ENCODE measurements at places on chromosomes 11 and 22. TPM values are rescaled to one million over a fixed set of nuclear protein-coding genes. Genes with fewer than 3 reads are reported as not detected.

Gene DRD2
- not detected for total RNA-seq

Gene BIRC3
- total RNA-seq, result 108 TPM

DNA sequence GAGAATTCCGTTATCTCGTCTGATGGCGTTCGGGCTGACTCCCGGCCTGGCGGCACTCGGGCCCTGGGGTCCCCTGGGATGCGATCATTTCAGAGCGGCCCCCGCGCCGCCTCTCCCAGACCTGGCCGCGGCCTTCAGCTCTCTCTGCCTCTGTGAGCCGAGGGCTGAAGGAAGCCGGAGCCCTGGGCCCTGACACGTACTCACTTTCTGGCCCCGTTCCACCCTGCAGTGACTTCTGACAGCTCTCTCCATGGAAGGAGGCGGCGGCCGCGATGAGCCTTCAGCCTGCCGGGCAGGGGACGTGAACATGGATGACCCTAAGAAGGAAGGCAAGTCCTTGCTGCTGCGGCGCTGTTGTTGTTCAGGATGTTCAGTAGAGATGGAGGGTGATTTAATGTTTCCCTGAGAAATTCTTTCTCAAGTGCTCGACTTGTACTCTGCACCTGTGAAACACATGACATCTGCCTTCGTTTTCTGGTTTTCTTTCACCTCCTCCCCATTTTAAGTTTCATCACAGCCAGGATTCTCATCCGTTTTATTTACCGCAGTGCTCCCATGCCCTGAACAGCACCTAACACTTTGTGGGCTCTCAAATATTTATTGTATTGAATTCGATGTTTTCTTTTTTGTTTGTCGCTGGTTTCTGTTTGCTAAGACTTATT, 612 bp downstream of the GTSE1 start:
- H3K27me3 ChIP-seq, result peaks cover 4% of the 10 kb centered on the region
- H3K27ac ChIP-seq, result peak overlapping the region; percentile 9
- H3K4me3 ChIP-seq, result peak overlapping the region; percentile 91

Gene OR2AT4
- not detected for total RNA-seq

DNA sequence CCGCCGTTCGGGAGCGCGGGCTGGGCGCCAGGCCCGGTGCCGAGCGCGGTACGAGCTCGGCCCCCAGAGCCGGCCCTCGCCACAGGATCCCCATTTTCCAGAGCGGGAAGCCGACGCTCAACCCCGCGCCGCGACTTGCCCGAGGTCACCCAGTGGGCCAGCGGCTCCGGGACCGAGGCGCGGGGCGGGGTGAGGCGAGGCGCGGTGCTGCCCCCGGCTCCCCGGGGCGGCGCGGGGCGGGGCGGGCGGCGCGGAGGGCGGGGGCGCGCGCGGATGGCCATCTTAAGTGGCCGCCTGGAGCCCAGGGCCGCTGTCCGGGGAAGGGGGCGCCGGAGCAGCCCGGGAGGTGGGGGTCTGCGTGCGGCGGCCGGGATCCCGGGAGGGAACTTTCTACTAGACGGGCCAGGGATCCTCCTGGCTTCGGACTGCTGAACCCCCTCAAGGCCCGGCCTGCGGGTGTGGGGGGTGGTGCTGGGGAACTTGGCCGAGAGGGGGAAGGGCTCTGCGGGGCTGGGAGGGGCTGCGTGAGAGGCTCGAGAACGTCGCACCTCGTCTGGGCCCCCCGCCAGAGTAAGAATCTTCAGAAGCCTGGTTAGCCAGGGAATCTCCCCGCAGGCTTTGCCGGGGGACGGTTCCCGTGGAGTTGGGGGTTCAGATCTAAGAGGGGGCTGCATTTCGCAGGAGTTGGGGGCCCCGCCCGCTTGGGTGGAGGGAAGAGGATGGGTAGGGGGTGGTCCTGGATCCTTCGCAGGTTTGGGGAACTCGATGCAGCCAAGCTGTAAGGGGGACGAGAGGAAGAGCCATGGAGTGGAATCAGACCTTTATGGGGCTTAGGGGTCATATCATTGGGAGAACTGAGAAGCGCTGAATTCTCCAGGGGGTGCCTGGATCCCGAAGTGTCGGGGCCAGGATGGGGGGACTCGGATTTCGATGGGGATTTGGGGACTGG, 678 bp upstream of the INPPL1 start:
- no peaks in the 10 kb centered on the region for H3K36me3 ChIP-seq
- DNase-seq, result peak; percentile 71
- H3K27me3 ChIP-seq, result no peaks in the 10 kb centered on the region
- H3K27ac ChIP-seq, result peak overlapping the region; percentile 94
- peak overlapping the region; percentile 95 for H3K4me3 ChIP-seq
- H3K4me1 ChIP-seq, result peaks cover 23% of the 10 kb centered on the region

GRCh38 chr22:30968015-30968923, at the start of gene MORC2:
TSS of gene MORC2 (minus strand) at chr22:30968774. CDS start at chr22:30967889, 885 bp downstream.
- no peak for DNase-seq
- peaks cover 54% of the 10 kb centered on the region for H3K4me1 ChIP-seq
- H3K4me3 ChIP-seq, result peak within 1 kb of the TSS; percentile 86
- H3K27ac ChIP-seq, result peak within 1 kb of the TSS; percentile 97

Gene KCNQ1OT1
- 0.22 TPM for total RNA-seq

Gene PEX16
- 35.2 TPM for total RNA-seq

- DNase-seq, result no peak
- peaks cover 68% of the 10 kb centered on the region for H3K36me3 ChIP-seq
- H3K27me3 ChIP-seq, result no peaks in the 10 kb centered on the region
- peak overlapping the region; percentile 90 for H3K27ac ChIP-seq
- peaks cover 96% of the 10 kb centered on the region for H3K4me1 ChIP-seq
Observed at GRCh38 chr22:39947220-39948216, 12.7 kb upstream of the TMA7B start.

DNA sequence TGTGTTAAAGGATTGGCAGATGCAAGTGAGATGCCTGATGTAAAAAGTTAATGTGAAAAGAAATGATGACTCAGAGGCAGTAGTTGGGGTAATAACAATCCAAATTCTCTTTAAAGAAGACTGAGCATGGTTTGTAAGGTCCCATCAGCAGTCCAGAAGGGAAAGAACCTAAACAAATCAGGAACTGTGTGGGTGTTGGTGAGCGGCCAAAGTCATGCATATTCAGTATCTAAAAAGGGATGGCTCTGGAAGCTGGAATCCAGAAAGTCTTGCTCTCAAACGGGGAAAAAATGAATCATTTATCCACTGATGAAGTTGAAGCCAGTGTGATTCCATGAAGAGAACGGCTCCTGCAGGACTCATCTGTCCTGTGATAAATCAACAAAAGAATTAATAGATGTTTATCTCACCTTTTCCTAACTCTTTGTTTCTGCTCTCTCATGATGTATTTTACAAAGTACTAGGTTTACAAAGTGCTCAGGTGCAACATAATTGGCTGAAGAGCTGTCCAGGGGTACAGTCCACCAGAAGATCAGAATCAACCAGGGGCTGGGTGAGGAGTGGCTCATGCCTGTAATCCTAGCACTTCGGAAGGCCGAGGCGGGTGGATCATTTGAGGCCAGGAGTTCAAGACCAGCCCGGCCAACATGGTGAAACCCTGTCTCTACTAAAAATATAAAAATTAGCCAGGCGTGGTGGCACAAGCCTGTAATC, 20.5 kb upstream of the SORL1-AS1 start:
- DNase-seq, result no peak
- H3K4me3 ChIP-seq, result no peak overlapping the region
- H3K27ac ChIP-seq, result peak overlapping the region; percentile 81
- no peaks in the 10 kb centered on the region for H3K27me3 ChIP-seq

DNA sequence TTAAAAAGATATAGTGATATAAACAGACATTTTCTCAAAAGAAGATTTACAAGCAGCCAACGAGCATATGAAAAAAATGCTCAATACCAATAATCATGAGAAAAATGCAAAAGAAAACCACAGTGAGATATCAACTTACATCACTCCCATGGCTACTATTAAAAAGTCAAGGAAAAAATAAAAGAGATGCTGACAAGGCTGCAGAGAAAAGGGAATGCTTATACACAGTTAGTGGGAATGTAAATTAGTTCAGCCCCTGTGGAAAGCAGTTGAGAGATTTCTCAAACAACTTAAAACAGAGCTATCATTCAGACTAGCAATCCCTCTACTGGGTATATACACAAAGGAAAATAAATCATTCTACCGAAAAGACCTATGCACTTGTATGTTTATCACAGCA, 97.1 kb upstream of the CARD18 start:
- no peaks in the 10 kb centered on the region for H3K36me3 ChIP-seq
- no peaks in the 10 kb centered on the region for H3K4me1 ChIP-seq
- H3K27ac ChIP-seq, result no peak overlapping the region
- DNase-seq, result no peak
- peaks cover 5% of the 10 kb centered on the region for H3K27me3 ChIP-seq

Gene ATL3
- total RNA-seq, result 24.1 TPM

- no peak overlapping the region for H3K27ac ChIP-seq
- H3K36me3 ChIP-seq, result no peaks in the 10 kb centered on the region
- H3K4me1 ChIP-seq, result no peaks in the 10 kb centered on the region
- no peak for DNase-seq
- H3K27me3 ChIP-seq, result no peaks in the 10 kb centered on the region
Observed at GRCh38 chr22:46128606-46129005, 21.7 kb upstream of the PPARA start.

DNA sequence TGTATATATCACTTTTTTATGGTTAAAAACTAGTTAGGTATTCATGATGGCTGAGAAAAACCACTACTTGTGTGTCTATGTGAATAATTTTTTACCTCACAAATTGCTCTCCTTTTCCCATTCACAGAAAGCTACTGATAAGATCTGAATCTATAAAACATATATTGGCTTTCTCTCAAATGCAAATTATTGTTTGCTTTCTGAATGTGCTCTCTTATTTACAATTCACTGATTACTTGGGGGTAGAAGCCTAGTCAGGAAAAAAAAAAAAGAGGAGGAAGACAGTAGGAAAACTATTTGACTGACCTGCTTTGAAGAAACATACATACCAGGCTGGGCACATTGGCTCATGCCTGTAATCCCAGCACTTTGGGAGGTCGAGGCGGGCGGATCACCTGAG, 20.5 kb downstream of the PGM2L1 start:
- no peaks in the 10 kb centered on the region for H3K4me1 ChIP-seq
- H3K27ac ChIP-seq, result no peak overlapping the region
- no peaks in the 10 kb centered on the region for H3K36me3 ChIP-seq

- H3K27me3 ChIP-seq, result no peaks in the 10 kb centered on the region
- no peak overlapping the region for H3K27ac ChIP-seq
- no peak overlapping the region for H3K4me3 ChIP-seq
- no peak for DNase-seq
- H3K4me1 ChIP-seq, result peaks cover 5% of the 10 kb centered on the region
Observed at GRCh38 chr11:65008873-65009272, 5.1 kb upstream of the ARL2 start.

DNA sequence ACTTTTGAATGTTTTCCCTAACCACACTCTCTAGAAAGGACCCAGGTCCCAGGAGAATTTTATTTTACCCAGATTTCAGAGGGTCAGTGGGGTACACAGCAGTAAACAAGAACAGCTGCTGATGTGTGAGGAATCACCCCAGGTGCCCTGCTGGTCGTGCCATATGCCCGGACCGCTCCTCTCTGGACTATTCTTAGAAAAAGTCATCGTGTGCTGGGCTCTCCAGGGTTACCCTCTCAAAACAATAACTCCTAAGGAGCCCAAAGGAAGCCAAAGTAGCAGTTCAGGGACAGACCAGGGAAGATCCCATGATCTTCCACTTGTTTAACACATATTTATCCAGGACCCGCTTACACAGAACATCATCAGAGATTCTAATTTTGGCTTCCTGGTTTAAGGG, 29.7 kb downstream of the LRP4 start:
- H3K4me1 ChIP-seq, result no peaks in the 10 kb centered on the region
- H3K4me3 ChIP-seq, result no peak overlapping the region
- DNase-seq, result no peak
- H3K27ac ChIP-seq, result no peak overlapping the region
